ENCODE measurements at places on chromosomes 2 and 18. TPM values are rescaled to one million over a fixed set of nuclear protein-coding genes. Genes with fewer than 3 reads are reported as not detected.

ITSN2 gene
- 63.6 TPM for total RNA-seq

- peak; percentile 42 for DNase-seq
Measured at GRCh38 chr2:110157153-110157793, 41.7 kb upstream of the MALL start.

DNA sequence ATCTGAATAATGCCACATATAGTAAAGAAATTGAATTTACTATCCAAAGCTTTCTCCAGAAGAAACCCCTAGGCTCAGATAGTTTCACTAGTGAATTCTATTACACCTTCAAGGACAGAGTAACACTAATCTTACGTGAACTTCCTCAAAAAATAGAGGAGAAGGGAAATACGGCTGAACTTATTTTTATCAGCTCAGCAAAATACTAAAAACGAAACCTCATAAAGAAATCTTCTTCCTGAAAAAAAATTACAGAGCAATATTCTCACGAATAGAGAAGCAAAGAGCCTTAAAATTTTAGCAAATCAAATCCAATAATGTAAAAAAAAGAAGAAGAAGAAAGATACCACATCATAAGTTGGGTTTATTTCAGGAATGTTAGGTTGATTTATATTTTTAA is 14.7 kb downstream of the CAPN13 start:
- DNase-seq = no peak

DNA sequence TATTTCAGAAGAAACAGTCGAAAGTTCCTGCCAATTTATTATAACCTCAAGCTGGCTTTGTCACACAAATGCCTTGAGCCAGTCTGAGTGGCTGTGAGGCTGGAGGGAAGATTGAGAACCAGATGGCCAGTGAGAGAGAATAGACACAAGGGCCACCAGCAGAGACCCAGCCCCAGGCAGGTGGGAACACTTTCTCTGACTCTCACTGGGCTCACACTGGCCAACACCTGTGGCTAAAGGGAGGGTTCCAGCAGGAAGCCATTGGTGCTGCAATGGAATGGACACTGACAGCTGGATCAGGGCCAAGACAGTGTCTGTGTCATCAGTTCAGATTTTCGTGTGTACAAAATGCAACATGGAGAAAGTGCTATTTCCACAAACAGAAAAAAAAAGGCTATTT is 29.9 kb downstream of the LOXHD1 start:
- no peak for DNase-seq
